ENCODE measurements at places on chromosomes 2 and 18.
A peak's percentile ranks its signal among the peaks of the same experiment; 100 is the strongest.

GRCh38 chr2:15663802-15664201, 72.1 kb downstream of the DDX1 start:
- no peak for DNase-seq

DNA sequence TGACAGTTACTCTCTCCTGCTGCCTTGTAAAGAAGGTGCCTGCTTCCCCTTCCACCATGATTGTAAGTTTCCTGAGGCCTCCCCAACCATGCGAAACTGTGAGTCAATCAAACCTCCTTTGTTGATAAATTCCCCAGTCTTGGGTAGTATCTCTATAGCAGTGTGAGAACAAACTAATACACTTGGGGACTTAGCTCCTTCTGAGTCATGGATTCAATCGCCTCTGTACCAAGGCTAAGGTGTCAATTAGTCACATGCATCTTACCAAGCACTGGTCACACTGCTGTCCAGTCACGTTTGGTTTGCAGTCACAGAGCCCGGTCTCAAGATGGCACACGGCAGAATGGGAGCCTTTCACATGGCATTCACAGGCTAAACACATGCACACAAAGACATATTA, 100.6 kb downstream of the LAMA1 start:
- DNase-seq = no peak

GRCh38 chr2:9699139-9700108, 68.6 kb upstream of the YWHAQ start:
- DNase-seq = peak; percentile 83

GRCh38 chr18:77765468-77765867, 515.8 kb downstream of the GALR1 start:
- DNase-seq = no peak

DNA sequence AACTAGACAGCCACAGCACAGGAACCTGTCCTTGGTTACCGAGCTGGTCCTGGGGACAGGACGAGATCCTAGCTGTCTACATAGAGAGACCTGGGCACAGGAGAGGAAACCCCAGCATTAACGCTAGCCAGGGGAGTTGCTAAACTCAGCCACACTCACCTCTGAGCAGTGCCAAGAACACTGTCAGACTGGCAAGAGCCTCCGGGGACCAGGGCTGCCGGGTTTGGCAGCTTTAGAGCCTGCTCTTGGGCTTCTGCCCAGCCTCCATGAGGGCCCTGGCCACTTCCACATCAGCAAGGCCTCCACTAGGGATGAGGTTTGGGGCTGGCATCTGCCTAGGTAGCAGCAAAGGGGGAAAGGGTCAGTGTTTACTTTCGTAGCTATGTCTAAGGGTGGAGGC, 6.7 kb downstream of the TMBIM1 start:
- peak; percentile 59 for DNase-seq

DNA sequence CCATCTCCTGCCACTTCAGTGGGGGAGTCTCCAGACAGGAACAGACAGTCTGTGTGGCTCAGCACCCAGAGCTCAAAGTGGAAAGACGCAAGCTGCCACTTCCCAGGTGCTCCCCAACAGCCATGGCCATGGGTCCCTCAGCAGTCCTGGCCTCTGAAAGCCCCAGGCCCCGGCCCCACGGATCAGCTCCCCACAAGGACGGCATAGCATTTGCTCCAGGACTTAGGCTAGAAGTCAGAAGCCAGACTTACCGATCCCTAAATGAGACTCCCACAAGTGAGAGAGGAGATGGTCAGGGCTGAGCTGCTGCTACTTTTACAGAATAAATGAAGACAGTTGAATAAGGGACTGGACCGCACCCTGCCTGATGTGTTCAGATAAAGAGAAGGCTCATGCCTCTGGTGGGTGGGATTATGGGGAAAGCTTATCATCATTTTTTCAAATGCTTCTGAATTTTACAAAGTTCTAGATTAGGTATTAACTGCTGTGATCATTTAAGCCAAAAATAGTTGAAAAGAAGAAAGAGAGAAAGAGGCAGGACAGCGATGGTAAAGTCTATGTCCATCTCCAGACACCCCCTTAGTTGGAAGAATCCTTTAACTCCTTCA, 50.5 kb downstream of the ADD2 start:
- no peak for DNase-seq

All from amniotic epithelial cell (primary cell).